ENCODE measurements at places on chromosomes 2 and 18.

- no peak for DNase-seq
These were observed 4.8 kb downstream of the GCFC2 start for GRCh38 chr2:75705921-75706320.

- no peak for DNase-seq
These were observed 77.5 kb upstream of the GLI2 start for GRCh38 chr2:120658042-120658769.

- no peak for DNase-seq
These were observed 101.7 kb upstream of the LGALSL start for GRCh38 chr2:64352292-64352691.

DNA sequence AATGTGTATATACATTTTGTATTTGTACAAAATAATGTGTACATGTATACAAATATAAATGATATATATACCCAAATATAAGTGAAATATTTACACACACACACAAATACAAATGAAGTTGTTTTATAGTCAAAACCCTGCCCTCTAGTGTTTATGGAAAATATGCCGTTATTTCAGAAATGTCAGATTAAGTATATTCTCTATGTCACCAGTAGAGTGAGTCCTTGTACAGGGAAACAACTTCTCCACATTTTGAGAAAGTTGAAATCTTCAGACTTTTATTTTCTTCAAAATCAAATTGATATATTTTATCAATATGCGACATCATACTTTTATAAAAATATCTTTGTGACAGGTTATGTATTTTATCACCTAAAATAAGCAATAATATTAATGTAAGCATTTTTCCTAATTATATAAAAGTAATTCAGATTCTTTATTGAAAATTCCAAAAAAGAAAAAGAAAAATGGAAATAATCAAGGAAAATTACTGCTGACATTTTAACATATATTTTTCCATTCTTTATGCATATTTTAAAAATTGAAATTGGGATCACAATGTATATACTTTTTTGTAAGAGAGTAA, 22.4 kb downstream of the ARL6IP6 start:
- no peak for DNase-seq

- DNase-seq: no peak
These were observed 147.9 kb downstream of the TNS1 start for GRCh38 chr2:217854684-217855420.

DNA sequence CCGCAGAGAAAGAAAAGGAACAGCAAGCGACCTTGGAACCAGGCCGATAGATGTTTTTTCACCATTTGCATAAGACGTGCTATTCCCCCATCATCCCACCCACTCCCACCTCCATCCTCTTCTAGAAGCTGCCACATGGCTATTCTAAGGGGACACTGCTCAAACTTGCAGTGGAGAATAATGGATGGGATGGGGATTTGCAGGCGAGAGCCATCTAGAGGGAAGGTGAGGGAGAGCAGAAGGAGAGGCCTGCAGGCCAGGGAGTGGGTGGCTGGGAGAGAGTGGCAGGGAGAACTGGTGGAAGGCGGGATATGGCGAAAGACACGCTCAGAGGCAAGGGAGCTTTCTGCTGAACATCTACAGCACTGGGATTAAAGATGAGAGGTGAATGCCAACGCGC, 84.9 kb downstream of the MAPK4 start:
- no peak for DNase-seq

GRCh38 chr2:230658877-230659652, 53.6 kb upstream of the CAB39 start:
- DNase-seq: no peak

- peak; percentile 66 for DNase-seq
These were observed 208.1 kb downstream of the VAPA start for GRCh38 chr18:10121786-10122515.

- no peak for DNase-seq
These were observed 807.5 kb downstream of the MBD2 start for GRCh38 chr18:53417003-53417402.

DNA sequence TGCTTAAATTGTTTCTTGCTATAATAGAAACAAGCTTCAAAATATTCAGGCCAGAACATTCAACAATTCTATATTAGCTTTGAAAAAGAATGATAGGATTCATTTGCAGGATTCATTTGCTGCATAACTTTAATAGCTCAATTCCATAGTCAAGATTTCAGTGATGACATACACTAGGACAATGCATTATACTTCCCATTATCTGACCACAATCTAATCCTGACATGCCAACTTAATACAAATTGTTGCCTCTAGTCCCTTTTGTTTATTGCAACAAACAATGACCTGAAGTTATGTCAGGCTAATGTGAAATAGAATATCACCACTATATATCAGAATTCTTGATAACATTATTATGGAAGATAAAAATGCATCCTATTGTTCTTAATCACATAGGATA, 169.4 kb downstream of the DNAH7 start:
- DNase-seq: no peak
